Cortex of kidney (tissue), 1 donor: ENCODE measurements at places on chromosomes 3 and 15.

GRCh38 chr3:182490596-182491491 lies 302.5 kb upstream of the ATP11B start:
- DNase-seq = no peak

DNA sequence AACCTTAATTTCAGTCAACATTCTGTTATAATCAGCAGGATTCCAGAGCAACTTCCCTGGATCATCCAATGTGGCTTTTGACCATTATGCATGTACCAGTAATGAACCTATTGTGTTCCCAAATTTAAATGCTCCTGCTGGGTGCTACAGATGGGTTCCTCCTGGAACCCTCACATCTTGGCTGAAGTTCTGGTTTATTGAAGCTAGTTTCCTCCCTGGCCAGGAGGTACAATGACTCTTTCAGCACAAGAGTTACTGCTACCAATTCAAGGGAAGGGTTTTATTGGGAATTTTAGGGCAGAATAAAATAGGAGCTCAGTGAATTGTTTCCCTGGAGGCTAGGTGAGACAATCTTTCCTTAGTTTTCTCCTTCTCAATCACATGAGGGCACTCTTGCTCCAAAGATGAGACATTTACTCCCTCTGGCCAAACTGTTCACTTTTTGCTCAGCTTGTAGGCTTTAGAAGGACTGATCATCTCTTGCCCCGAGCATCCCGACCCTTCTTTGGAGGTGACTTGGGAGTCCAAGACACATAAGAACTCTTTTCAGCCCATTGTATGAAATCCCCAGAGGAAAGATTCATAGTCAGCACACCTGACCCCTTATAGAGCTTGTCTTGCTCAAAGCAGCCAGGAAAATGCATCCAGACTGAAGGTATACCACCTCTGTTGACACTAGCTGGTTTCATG lies 8.8 kb upstream of the NPHP3 start:
- DNase-seq = no peak

DNA sequence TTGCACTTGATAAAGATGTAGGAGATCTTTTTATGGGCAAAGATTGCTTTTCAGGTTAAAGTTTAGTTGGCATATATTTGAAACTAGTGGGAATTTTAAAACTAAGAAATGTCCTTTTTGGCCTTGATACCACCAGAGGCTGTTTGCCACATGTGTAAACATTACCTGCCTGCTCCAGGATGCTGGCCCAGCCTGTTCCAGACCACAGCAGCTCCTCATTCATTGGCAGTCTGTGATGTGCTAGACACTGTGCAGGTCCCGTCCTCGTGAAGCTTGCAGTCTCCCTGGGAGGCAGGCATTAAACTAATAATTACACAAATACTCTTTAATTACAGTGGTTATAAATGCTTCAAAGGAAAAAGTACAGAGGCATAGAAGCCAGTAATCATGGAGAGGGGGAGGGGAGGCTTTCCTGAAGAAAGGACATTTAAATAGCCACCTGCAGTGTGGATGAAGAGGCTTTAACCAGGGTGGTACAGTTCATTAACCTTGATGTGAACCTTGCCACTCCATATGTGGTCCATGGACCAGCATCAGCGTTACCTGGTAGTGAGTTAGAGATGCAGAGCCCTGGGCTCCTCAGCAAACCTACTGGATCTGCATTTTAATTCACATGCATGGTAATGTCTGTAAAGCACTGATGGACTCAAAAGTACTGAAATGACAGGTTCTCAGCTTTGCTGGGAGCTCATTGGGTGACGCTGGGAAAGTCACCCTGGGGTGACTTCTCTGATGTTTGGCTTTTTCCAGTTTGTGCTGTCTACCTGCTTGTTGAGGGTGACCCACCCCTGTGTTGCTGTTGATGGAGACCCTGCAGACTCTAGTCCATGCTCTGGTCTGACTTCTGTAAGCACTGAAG lies 5.3 kb downstream of the ZNF710 start:
- no peak for DNase-seq

DNA sequence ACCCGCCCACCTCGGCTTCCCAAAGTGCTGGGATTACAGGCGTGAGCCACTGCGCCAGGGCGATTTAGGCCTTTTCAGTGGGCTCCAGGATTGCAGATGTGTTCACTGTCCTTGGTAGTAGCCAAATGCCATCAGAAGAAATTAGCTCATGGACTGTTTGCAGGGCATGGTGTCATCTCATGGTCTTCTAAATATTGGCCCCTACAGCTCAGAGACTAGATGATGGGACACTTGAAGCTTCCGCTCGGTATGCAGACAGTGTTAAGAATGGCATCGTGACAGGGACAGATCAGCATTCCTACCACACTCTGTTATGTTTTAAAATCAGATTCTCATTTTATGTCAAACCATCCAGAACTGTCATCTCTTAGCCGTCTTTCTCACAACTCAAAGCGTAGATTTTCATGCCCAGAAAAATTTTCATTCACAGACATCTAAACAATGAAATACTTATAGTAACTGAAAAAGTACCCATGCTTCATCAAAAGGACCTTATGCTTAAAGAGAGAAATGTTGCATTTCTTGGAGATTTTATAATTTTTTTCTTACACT lies 24.9 kb downstream of the SLCO3A1 start:
- DNase-seq = no peak

- no peak for DNase-seq
These were observed 66.0 kb downstream of the GPD1L start for GRCh38 chr3:32172420-32172819.

DNA sequence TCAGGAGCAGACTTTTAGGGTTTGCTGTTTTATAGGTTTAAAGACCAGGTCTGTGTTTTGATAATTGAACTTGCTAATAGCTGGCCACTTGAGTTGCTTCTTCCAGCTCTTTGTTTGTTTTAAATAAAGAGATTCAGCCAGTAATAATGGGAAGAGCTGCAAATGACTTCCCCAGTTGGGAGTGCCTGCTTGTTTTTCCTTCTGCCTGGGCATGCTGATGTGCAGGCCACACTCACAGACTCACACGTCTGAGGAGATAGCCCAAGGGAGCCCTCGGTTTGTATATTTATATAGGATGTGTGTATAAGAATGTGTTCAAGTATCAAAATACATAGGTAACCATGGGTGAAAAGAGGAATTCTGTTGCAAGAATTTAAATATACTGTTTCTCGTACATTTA lies 78.2 kb upstream of the BOC start:
- DNase-seq = no peak

DNA sequence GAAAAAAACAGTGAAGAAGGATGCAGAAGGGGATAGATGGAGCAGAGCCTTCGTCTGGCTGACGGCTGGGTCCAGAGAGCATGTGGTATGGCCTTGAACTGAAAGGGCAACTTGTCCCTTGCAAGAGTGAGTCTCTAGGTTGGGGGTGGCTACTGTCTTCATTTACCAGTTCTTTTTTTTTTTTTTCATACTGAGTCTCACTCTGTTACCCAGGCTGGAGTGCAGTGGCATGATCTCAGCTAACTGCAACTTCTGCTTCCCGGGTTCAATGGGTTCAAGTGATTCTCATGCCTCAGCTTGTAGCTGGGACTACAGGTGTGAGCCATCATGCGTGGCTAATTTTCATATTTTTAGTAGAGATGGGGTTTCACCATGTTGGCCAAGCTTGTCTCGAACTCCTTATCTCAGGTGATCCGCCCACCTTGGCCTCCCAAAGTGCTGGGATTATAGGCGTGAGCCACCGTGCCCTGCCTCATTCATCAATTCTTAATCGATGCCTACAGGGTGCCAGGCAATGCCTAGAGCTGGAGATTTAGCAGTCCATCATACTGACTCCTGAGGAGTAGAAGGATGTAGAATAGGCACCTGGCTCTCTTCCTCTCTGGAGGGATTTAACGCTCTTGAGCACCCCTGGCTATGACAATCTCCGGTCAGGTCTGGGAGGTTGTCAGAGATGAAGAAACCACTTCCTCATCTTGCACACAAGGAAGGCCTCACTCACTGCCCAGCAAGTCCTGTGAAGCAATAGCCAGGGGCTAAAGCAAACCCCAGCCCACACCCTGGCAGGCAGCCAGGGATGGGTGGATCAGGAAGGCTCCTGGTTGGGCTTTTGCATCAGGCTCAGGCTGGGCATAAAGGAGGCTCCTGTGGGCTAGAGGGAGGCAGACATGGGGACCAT lies at the start of gene CAMP:
TSS of gene CAMP (plus strand) at position 880 of the 898 bp plus-strand sequence. CDS start at position 897, 17 bp downstream.
- DNase-seq = no peak

- DNase-seq = no peak
These were observed 291.3 kb upstream of the TRIM42 start for GRCh38 chr3:140386357-140387100.
